NCI-H2227 treated with DMSO at 0.1 percent for 48 hours (cell line): ENCODE measurements at places on chromosomes 1 and 21.

- no peak for DNase-seq
These were observed 10.5 kb downstream of the CEP104 start for GRCh38 chr1:3846541-3846940.

- peak; percentile 44 for DNase-seq
These were observed 657 bp upstream of the LIN9 start for GRCh38 chr1:226309398-226310244.

- peak; percentile 76 for DNase-seq
These were observed 5.0 kb downstream of the SRARP start for GRCh38 chr1:16009030-16009460.

- DNase-seq, result no peak
These were observed 29.6 kb downstream of the ITLN2 start for GRCh38 chr1:160924791-160925651.

DNA sequence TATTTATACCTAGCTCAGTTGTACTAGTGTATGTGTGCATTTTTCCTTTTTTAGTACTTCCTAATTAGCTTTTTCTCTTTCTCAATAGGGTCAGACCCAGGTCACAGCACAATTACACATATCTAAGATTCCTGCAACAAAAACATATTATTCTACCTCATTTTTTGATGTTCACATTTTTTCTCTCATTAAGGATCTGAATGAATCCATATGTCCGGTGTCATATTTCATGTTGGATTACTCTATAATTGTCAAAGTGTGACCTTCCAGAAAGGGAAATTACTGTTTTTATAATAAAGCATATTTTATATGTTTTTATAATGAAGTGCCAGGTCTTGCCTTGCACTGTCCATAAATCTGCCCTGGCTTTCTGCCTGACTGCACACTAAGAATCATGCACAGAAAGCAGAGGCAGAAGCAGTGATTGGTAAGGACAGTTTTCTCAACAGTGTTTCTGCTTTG, 143.7 kb downstream of the KCNT2 start:
- DNase-seq, result no peak

DNA sequence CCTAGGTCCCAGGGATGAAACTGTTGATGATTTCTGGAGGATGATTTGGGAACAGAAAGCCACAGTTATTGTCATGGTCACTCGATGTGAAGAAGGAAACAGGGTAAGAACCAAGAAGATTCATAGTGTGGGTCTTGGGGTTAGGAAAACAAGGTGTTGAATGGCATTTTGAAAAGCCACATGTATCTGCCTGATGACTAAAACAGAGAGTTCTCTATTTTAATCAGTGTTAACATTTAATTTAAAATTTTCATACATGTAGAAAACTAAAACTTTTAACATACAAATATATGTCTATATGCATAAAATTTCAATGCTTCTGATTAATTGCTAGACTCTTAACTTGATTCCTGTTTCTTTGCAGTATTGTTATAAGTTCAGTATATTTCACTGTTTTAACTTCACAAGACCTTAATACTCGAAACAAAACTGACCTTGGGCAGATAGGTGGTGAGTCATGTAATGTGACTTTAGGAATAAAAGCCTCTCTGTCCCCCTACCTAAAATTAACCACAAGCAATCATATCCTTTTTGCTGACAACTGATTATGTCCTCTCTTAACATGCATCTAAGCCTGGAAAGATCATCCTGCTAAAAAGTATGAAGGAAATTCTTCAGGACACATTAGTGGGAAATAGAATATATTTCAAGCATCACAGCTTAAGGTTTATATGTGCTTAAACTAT, 95.6 kb downstream of the PTPRC start:
- DNase-seq, result no peak

DNA sequence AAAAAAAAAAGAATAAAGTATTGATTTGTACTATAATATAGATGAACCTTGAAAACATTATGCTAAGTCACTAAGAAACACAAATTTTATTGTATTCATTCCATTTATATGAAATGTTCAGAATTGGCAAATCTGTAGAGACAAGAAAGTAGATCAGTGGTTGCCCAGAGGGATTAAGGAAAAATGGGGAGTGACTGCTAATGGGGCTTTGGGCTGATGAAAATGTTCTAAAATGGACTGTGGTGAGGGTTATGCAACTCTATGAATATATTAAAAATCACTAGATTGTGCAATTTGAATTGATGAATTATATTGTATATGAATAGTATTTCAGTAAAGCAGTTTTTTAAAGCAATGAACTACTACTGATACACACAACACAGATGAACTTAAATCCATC, 10.0 kb downstream of the GDAP2 start:
- no peak for DNase-seq
